ENCODE measurements at places on chromosomes 6 and 20.

GRCh38 chr6:12590901-12591300 is 125.7 kb upstream of the PHACTR1 start:
- no peak for DNase-seq

DNA sequence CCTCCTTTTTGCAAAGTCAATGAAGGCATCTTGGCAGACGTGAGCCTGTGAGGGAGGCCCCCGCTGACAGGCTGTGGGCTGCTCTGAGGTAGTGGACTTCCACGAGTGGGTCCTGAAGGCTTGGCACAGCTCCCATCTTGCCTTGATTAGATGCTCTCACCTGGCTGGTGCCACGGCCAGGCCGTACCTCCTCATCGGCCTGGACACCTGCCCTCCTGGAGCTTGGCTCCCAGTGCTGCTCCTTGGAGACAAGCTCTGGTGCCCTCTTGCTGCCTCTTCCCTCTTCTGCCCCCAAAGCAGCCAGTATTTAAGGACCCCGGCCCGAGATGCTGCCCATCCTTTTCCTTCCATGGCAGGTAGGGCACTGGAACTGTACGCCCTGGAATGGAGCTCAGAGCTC is 93.5 kb downstream of the ERMARD start:
- DNase-seq, result no peak

DNA sequence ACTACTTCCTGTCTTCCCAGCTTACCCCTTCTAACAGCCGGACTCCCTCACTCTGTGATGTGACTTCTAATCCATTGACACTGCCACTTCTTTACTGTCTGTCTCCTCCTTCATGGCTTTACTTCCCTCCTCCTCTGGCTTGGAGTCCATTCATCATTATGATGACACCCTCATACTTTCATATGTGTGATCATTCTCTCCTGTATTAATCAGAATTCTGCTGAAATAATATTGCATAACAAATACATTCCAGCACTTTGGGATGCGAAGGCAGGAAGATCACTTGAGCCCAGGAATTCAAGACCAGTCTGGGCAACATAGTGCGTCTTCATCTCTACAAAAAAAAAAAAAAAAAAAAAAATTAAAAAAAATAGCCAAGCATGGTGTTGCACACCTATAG is 147.9 kb upstream of the BTBD3 start:
- no peak for DNase-seq

GRCh38 chr6:166625356-166625755 is 1.7 kb downstream of the RPS6KA2 start:
- DNase-seq, result no peak

DNA sequence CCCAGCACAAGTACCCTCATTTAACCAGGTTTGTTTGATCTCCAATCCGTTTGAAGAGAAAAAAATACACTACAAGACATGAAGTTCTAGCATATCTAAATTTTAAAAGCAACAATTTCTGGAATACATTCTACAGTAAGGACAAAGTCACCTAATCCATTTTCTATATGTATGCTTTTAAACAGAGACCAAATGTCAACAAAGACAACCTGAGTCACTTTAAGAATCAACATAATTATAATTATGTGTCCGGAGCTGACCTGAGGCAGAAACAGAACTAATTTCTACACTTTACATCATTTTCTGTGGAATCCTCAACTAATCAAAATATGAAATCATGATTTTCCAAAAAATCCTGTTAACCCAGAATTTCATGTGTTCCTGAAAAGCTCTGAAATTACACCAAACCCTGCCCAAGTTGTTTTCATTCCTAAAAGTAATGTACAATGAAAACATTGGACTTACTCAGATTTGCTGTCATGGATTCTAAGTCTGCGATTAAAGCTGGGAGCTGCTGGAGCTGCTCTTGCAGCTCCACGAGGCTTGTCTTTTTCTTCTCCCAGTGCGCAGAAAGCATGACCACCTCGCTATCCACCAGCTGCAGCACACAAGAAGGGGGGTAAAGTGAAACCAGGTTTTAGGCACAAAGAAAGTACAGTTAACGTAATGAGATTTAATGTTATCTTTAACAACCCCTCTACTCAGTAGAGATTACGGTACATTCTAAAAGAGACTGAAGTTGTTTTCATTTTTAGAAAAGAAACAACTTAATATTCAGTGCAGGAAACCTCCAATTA is 35.8 kb downstream of the DTNBP1 start:
- no peak for DNase-seq

DNA sequence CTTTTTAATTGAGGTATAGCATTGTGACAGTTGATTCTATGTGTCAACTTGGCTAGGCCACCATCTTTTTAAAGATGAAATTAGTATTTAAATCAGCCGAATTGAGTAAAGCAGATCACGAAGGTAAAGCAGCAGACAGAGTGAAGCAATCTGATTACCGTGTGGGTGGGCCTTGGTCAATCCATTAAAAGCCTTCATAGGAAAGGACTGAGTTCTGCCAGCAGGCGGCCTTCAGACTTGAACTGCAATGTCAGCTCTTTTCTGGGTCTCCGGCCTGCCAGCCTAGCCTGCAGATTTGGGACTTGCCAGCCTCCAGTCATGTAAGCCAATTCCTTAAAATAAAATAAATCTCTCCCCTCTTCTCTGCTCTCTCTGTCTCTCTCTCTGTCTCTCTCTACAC is 22.4 kb upstream of the TGM2 start:
- no peak for DNase-seq

- no peak for DNase-seq
These were observed 1.3 kb upstream of the CNKSR3 start for GRCh38 chr6:154511791-154512190.

DNA sequence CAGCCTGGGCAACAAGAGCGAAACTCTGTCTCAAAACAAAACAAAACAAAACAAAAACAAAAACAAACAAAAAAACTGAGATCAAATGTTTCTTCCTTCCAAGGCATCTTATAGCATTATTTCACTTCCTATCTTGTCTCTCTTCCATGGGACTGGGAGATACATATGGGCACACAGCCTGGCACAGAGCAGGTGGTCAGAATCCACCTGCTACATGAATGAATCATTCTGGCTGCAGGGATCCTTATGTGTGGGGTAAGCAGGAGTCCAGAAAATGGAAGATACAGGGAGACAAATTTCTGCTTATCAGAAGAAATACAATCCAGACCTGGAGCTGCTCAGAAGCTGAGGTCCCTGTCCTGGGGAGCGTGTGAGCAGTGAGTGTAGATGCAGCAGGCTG is 18.2 kb upstream of the CCM2L start:
- DNase-seq, result no peak

Data from renal pelvis (tissue), 12 donors.